ENCODE measurements at places on chromosomes 5 and 9.

DNA sequence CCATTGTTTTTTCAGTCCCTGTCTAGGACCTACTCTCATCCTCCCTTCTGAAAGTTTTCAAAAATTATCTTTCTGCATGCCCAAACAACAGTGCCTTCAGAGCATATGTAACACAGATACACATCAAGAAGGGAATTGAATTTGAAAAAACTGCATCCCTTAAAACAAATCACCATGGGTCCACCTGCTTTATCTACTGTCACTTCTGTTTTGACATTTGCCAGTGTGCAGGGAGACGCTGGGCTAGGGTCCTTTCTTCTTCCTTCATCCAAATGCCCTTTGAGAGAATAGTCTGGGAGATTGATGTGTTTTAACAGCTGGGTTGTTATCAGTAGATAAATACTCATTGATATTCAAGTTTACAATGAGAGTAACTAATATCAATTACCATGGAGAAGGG, 1630.1 kb downstream of the MAT2B start:
- no peak for DNase-seq

DNA sequence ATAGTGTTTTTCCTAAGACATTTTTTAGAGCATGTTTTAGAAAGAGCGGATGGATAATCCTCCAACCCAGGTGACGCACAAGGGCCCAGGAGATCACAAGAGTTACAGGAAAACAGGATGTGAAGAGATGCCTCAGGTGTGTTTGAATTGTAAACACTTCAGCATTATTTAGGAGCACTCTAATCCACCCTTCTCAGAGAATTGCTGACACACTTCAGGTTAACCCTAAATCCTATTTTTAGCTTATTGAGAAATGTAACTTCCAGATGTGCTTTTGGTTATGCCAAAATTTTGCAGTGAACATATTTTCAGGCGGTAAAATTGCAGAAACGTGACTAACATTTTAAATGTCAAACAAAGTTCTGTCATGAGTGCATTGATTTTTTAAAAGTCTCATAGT, 755.4 kb upstream of the CTNND2 start:
- no peak for DNase-seq

GRCh38 chr5:94159144-94159543, 417.7 kb upstream of the POU5F2 start:
- no peak for DNase-seq

GRCh38 chr5:79642210-79642609, 30.0 kb downstream of the TENT2 start:
- peak; percentile 2 for DNase-seq

GRCh38 chr5:74541381-74541781, 99.1 kb downstream of the ENC1 start:
- no peak for DNase-seq

DNA sequence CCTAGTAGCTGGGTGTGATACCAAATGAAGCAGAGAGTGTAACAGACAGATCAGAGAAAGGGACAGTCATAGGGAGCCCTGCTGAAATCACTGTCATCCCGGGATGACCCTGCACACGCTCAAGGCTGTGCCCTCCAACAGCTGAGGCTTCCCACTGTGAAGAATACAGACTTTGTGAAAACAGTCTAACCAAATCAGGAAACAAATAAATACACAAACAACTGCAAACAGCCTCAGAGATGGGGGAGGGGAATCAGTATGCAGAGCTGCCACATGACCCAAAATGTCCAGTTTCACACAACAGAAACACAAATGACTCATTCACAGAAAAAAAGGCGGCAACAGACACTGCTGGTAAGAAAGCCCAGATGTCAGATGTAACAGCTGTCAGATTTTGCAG, 101.9 kb downstream of the ADAMTS2 start:
- peak; percentile 5 for DNase-seq
